ENCODE measurements at places on chromosomes 12 and 14.
A peak's percentile ranks its signal among the peaks of the same experiment; 100 is the strongest.

DNA sequence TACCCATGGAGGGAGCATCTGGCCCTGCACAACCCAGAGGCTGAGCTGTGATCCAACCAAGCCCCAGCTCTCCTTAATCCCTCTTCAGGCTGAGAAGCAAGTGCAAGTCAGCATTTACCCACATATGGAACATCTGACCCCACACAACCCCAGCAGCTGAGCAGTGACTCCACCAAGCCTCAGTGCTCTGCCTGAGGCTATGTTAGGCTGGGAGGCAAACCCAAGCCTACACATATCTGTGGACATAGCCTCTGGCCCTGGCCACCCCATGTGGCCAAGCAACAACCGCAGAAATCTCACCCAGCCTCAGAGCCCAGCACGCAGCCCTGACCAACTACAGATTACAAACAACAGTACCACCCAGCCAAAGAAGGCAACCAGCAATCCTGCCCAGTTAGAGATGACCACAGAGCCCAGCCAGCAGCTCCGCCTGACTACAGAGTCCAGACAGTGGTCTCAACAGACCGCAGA is 142.8 kb downstream of the NUAK1 start:
- no peak for DNase-seq

GRCh38 chr14:69363055-69363454 is 35.0 kb downstream of the ERH start:
- no peak for DNase-seq

- DNase-seq: peak; percentile 19
These were observed 232.4 kb downstream of the RGS6 start for GRCh38 chr14:72164420-72165228.

DNA sequence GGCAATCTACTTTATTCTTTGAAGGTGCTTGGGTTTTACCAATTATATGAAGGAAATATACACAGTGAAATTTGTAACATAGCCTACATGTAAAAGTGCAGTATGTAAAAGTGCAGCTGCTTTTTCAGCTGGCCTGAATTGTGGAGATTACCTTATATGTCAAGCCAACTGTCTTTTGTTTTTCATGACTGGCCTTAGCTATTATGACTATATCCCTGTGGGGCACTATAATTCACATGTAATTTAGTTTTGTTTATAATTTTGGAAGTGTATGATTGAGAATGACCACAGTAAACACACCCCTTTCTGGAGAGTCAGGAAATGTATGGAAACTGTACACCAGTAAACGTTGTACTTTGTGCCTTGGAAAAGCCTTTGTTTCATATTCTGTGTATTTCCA is 435.0 kb upstream of the STXBP6 start:
- DNase-seq: no peak

GRCh38 chr14:90560558-90560957 is 163.7 kb downstream of the CALM1 start:
- no peak for DNase-seq

DNA sequence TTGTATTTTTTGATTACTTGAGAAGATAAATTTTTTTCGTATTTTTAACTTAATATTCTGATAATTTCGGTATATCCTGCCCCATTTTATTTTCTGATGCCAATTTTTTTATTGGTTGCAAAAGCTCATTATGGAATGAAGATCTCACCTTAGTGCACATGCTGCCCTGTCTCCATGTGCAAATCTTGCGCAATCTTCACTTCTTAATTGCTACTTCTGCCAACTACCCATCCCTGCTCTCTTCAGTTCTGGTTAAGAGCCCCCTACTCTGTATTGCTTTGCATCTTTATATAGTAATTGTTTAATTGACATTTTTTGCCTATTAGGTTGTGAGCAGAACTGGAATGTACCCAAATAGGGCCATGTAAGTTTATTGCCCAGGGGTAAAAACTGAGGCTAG is 20.5 kb upstream of the LRRK2 start:
- no peak for DNase-seq

DNA sequence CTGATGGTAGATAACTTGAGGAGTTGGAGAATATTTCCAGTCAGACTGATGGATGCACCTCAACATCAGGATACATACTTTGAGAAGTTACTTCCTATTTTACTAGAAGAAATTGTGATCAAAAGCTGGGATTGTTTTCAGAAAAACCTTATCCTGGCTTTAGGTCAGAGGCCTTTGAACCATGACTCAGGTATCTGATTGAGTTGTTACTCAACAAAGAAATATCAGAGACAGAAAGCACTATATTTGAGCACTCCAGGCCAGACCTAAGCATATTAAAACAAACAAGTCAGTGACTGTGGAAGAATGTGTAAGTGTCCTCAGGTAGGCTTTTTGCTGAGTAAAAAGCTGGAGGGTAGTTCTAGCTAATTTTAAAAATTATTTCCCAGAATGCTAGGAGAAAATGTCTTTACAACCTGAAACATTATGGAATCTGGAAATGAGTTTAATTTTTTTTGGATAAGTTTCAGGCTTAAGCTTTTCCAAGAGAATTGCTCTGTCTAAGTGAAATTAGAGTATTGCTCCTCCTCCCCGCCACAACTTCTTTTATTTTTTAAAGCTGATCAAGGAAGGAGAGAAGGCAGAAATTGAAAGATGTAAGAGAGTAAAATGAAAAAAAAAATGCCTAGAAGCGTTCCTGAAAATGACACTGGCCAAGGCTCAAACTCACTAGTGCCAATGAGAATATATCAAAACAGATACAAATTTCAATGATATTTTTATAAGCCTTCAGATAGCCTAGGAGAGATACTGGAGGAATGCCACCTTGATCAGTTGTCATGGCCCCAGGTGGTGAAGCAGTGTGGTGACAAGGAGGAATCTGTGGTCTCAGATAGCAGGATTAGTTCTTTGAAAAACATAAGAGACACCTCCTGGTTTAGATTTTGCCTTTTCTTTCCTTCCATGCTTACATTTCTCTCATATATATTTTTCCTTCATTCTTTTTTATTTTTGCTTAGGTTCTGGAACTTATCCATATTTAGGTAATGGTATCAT is 790.3 kb downstream of the TMTC2 start:
- DNase-seq: no peak

DNA sequence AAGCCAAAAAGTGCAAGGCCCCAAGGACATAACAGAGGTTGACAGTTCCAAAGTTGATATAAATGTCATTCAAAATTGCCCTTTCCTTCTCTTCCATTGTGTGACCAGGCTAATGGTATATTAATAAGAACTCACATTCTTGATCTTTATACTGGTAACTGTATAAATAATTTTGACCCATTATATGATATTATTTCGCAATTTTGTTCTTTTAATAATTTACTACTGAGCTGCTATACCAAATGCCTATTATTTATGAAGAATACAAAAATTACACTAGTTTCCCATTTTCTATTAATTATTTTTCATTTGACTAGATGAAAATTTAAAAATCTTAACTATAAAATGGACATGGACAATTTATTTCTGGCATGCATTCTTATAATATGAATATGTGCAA is 370.2 kb downstream of the SOX5 start:
- DNase-seq: no peak

DNA sequence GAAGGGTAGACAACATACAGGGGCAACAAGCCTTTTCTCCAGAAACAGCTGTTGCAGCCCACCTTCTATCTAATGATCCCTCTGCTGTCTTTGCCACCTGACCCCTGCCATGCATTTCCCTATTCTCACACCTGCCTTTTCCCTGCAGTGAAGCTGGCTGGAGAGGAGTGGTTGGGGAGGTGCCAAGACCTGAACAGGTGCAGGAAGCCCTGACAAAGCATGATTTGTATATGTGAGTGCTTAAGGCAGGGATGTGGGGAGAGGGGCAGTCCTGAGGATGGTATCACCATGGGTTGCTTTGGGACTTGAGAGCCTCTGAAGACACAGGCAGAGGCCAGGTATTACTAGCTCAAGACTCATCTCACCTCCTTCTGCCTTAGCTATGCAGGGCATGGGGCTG is 2.9 kb upstream of the PFDN5 start:
- no peak for DNase-seq

All from Kasumi-1 (cell line).